ENCODE measurements at places on chromosomes 7 and 10.
A peak's percentile ranks its signal among the peaks of the same experiment; 100 is the strongest.

- no peak for DNase-seq
Measured at GRCh38 chr10:60271319-60272040, 118.2 kb downstream of the ANK3 start.

DNA sequence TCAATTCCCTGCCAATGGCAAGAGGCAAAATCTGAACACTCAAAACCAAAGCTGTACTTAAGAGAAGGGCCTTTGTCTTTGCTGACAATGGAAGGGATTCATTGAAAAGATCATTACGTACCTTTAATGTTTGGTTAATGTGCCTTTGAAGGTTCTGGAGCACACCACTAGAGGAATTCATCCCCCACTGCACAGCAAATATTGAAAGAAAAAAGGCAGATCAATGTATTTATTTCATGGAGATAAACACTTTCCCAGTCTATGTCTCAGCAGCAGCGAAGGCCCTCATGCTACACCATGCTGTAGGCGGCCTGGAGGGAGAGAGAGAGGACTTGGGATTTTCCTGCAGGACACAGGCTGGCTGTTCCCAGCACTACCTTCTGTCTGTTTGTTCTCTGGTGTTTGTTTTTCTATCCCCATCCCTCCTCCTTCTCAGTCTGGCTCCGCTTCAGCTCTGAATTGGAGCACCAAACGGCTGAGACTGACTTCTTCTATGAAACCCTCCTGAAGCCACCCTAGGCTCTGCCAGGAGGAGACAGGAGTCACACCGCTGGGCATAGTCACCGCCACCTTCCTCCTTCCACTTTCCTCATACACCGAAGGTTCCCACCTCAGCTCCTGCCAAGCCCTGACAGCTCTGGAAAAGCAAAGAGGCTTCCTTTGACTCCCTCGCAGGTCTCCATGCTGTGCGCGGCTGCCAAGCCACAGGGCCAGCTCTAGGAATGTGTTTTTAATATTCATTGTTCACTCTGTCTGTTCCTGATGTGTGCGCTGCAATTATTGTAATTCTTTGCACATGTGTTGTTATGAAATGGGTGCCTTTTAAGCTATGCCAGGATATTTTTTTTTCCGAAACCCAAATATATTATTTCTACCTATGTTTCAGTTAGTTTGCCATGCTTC lies 301.5 kb downstream of the FZD1 start:
- peak; percentile 73 for DNase-seq

DNA sequence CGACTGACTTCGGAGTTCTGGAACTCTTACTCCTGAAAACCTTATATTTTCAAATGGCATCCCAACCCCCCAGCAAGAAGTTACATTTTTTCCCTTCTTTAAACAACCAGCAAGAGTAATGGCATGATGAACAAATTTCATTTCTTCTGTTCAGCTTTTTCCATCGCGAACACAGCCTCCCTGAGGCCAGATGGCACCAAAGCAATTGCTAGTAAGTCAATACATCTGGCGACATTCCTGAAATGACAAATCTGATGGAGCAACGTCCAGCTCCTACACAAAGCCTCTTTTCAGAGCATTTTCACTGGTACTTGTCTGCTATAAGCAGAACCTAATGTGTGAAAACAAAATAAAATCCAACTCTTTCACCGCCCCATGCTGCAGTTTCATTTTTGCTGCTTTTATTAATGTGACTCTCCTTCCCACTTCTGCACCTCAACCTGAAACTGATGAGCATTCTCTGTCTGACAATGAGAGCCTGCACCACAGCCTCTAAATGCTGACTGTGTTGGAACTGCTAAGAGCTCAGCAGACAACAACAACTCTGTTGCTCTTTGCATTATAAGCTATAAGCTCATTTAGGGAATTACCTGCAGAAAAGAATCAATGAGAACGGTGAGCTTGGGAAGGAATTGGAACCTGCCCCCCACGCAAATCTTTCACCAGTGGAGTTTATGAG lies 229.8 kb downstream of the FGFR2 start:
- peak; percentile 39 for DNase-seq

GRCh38 chr7:96996111-96996957 lies 9.0 kb upstream of the DLX6 start:
- no peak for DNase-seq
